ENCODE measurements at places on chromosomes 7 and 10.

DNA sequence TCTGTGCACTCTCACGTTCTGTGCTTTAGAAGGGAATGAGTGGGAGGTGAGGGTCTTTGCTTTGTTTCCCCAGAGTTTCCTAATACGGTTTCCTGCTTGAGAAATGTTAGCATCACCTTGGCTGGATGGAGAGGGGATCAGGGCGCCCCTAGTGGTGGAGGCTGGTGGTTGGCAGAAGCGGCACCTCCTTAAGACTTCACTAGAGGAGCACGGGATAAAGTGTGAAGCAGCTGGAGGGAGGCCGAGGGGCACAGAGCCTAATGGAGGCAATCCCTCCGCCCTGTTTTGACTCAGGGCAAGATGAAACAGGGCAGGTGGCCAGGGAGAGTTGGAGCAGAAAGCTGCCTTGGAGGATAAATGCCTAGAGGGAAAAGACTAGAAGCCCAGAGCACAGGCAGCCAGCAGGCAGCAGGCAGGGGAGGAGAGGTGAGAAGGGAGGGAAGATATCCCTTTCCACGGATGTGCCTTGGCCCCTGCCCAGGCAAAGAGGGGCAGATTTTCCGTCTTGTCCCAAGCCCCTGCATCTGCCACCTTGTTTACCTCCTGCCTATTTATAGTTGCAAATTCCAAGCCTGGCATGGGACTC, 56.0 kb upstream of the BTRC start:
- DNase-seq, result no peak

DNA sequence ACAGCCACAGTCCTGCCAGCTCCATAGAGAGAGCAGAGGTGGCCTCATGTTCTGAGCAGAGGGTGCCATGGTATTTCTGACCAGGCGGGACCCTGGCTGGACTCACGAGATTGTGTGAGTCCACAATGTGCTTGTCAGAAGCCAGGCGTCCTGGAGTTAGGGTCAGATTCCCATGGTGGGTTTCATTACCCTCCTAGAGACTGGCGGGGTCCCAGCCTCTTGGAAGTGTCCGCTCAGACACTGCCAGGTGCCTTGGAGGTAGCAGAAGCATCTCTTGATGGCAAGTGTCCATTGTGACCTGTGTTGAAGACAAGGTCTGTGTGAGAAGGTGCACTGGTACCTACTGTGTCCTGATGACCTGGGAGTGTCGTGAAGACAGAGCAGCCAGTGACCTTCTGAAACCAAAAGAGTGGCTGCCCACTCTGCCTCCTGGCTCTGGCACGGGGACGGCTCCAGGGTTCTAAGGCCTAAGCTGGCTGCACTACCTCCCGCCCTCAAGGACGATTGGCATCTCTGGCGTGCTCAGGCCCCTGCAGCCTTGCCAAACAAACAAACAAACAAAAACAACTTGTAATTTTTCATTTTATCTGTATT, 56.8 kb downstream of the MGMT start:
- DNase-seq, result no peak

- no peak for DNase-seq
Observed at GRCh38 chr10:101812606-101813005, 5.6 kb downstream of the OGA start.

DNA sequence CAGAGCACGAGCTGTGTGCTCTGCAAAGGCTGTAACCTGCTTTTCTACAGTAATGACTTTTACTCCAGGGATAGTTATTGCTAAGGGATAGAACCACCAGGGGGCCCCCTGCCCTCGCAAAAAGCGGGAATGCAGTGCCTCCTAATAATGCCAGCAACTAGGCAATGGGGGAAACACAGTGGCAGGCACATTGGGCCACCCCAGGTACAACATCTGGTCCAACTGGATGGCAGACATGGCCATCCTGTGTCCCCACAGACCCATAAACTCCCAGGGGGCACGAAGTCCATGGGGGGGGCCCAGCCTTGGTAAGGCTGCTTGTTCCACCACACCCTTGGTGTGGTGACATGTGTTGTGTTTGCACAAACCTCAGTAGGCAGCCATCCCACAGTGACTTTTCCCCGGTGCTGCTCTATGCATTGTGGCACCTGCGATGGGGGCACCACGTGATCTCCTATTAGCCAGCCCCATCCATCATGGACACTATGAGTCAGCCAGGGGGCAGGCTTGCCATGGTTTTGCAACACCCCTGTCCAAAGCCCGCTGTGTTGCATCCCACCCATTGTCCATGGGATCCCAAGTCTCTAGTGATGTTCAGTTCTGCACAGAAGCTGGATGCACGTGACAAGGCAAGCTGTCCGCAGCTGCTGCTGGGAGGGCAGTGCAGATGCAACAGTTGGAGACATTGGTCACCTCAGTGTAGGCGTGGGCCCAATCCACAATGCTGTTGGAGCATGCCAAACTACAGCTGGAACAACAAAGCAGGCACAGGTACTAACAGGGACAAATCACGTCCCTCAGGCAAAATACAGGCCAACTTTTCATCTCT, 84.0 kb downstream of the ANLN start:
- DNase-seq, result no peak

DNA sequence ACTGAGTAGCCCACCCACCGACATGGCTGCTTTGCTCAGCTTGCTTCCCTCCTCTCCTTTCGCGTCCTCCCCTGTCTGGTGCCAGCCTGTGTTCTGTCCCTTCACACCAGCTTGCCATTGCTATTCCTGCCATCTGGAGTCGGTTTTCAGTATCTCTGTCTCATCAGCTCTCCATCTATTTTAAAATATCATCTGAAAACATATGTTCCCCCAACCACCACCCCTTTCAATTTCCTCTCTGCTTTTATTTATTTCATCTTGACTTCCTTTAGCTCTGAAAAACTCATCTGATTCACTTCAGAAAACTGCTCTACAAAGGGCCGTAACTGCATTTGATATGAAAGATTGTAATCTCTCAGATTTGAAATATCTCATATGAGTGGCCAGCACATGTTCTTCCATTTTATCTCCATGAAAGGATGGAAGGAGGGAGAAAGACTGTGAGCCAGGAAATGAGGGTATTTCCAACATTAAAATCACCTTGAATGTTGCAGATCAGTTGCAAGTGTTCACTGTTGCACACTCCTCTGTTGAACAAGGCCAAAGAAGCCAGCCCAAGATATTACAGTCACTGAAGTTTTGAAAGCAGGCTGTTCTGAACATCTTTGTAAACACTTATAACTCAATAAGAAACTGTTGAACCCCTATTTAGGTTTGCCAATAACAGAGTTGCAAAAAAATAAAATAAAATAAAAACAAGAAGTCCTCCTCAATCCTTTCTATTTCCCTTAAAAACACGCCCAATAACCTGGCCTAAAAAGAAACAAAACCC, 202.4 kb upstream of the NEBL start:
- no peak for DNase-seq

DNA sequence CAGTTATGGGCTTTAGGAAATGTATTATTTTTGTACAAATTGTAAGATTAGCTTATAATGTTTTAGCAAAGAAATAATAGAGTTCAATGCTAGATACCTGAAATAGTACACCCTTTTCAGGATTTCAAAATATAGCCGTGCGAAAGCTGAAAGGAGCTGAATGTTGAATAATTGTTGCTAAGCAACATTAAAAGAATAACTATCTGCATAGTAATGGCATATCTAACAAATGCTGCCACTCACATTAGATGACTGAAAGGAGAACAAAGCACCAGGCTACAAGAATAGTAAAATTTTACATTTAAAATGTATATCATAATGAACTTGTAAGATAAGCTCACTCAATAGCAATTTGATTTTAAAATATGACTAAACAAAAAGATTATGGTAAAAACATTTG, 82.5 kb downstream of the SDHAF3 start:
- no peak for DNase-seq

DNA sequence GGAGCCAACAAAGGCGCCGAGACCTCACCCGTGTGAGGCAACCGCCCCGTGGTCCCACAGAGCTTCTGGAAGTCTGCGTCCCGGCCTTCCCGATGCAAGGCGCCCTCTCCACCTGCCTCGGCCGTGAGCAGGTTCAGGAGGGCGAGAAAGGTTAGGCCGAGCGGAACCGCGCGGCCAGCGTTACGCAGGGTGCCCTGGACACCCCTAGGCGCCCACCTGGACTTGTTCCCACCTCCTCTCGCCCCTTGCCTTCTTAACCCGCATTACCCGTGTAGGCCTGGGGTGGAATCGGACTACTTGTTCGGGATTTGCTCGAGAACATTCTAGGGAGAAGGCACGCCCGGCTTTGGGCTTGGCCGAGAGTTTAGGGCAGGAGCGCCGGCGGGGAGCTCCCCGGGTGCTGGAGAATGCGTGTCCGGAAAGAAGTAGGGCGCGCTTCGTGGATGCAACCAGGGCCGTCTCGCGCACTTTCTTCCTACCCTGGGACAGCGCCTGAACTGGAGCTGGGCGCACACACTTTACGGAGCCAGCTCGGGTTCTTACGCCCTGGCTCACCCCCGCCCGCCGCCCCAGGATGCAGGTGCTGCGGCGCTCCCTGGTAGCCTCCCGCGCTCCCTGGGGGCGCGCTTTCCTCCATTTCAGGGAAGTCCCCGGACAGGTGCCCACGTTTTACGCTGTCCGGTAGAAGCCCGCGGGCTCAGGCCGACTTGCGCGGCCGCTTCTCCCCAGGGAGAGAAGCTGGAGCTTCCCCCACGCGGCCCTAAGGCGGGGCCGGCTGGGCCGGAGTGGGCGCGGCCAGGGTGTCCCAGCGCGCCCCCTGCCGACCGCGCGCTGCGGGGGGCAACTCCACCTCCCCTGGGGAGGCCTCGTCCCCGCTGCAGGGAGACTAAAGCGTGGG, 74.5 kb downstream of the INSIG1 start:
- DNase-seq, result no peak

DNA sequence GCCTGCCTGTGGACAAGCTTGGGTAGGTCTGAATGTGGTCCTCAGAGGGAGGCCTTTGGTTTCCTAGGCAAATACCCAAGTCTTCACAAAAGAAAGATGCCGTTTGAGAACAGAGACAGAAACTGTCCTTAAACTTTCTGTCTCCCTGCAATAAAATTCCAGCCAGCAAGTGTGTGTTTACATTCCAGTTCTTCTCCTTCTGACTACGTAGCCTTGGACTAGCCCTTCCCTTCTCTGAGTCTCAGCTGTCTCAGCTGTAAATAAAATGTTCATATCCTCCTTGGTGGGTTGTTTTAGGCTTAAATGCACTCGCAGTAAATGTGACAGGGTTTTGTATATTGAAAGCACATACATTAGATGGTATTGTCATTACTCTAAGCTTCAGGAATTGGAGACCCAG, 561.2 kb upstream of the MKI67 start:
- no peak for DNase-seq

- DNase-seq, result no peak
Observed at GRCh38 chr10:53432035-53432434, 659.5 kb upstream of the MBL2 start.

- peak; percentile 20 for DNase-seq
Observed at GRCh38 chr7:33979807-33980355, 74.5 kb downstream of the BMPER start.

GRCh38 chr10:61754587-61755550, 92.1 kb downstream of the CABCOCO1 start:
- no peak for DNase-seq

DNA sequence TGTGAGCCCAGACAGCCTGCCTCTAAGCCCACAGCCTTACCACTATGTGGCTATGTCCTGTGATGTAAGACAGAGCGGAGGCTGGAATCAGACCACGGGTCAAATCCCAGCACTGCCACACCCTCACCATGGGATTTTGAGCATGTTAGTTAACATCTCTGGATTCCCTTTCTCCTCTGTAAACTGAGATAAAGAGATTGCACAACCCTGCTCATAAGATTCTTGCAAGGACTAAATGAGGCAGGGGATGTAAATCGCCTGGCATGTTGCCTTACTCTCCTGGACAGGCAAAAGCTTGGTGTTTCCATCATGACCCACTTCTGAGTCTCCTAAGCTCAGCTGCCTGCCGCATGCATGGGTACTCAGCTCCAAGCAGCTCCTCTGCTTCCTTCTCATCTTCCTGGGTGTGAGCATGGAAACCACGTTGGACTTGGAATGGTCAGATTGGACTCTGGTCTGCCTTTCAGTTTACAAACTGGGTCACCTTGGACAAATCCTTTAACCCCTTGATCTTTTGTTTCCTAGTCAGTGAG, 41.3 kb upstream of the MTURN start:
- DNase-seq, result no peak

DNA sequence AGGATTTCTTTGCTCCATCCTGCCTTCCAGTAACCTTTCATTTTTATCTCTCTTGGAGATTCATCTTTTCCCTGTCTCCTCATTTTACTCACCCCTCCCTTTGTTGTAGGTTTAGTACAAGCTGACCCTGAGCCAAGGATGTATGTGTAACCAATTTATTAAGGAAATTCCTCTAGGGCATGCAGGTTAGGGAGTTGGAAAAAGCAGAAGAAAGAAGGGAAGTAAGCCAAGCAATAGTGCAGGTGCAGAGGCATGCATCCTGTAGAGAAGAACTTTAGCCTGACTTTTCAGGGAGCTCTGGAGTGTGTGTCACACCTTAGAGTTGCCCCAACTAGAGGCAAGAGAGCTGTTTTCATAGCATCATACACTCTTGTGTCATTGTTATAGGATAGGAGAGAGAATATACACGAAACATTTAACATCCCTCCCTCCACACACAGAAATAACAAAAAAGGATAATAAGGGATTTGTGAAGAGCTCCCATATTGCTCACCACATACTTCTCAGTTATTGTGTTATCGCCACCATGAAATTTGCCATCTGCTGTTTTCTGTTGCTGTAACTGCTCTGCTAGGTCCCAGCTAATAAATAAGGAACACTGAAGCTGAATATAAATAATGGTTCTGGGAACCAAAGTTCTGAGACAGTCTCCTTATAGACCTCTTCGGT, 21.8 kb upstream of the SEMA3C start:
- no peak for DNase-seq

- DNase-seq, result no peak
Observed at GRCh38 chr7:93364806-93365205, 132.6 kb downstream of the VPS50 start.

DNA sequence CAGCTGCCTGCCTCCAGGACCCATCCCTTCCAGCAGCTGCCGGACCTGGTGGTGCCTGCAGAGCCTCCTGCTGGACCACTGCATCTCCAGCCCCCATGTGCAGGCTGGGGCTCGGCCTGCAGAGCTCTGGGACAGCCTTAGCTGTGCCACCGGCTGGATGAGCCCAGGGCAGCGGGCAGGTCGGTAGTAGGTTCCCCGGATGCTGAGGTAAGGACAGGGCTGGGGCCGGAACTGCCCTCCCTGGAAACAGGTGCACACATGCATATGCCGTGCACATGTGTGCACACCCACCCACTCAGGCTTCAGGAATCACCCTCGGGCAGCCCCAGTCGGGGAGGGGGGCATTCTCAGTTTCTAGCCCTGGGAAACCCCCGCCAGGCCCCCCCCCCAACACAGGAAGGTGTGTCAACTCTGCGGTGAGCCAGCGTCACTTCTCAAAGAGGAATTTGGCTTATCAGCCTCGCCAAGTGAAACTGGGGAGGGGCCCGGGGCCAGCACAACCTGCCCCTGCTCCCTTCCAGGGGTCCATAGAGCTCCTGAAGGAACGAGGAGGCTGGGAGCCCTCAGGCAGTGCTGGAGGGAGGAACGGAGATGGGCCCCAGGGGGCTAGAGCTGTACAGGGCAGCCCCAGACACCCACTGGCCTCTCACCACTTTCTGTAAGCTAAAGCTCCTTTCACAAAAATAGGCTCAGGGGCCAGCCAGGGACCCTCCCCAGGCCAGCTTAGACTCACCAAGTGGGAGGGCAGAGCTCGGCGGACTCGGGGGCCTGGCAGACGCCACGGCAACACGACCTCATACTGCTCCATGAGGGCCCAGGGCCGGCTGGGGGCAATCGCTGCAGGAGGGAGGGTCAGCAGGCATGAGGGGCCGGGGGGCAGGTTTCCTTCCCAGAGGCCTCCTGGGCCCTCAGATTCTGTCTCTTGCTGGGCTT, 1.7 kb downstream of the ADAM8 start:
- peak; percentile 53 for DNase-seq

All from epithelial cell of prostate (primary cell).